ENCODE measurements at places on chromosomes 2 and 18.

DNA sequence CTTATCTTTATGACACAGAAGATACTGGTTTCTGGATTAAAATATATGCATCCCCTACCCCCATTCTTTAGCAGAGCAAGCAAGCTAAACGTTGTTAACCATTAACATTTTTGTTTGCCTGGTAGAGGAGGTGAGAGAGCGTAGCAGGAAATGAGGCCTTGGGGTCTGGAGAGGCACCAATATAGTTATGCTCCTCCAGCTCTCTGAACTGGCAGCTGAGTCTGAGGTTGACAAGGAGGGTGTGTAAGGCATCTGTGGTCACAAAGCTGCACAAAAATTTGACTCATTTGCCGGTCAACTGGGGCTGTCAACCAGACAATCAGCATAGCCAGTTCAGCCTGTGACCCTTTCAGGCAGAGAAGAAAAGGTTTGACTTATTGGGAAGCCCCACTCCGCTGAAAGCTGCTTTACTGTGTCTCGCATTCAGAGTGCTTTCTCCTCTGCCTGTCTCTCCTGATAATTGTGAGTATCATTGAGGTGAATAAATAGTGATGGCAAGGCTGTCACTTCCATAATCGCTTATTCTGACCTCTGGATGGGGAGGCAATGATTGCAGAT is 647.5 kb upstream of the SETBP1 start:
- no peak for DNase-seq

- DNase-seq: no peak
Observed at GRCh38 chr2:59282374-59283057, 1041.4 kb upstream of the FANCL start.

DNA sequence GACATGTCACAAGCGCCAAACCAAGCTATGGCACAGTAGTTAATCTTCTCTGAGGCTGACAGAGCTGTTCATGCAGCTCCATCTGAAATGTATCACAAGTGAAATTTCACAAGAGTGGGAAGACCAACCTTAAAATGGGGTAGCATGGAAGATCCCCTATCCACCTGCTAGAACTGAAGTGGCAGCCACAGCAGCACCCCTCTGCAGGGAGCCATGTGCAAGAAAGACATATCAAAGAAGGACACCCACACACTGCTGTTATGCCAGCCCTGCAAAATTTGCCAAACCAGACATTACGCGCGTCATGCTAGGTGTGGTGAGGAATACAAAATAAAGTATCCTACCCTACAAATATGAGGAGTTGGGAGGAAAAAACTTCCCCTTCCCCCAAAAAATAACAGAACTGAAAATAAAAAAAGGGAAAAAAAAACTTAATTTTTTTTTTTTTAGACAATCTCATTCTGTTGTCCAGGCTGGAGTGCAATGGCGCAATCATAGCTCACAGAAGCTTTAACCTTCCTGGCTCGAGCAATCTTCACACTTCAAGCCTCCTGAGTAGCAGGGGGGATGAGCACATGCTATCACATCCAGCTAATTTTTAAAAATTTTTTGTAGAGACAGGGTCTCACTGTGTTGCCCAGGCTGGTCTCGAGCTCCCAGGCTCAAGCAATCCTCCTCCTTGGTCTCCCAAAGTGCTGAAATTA is 76.2 kb downstream of the STK39 start:
- DNase-seq: no peak

- DNase-seq: peak; percentile 32
Observed at GRCh38 chr2:239457586-239458445, 57.0 kb upstream of the HDAC4 start.

- no peak for DNase-seq
Observed at GRCh38 chr2:47160211-47160610, 5.1 kb upstream of the STPG4 start.

GRCh38 chr2:175903384-175903936 is 98.6 kb downstream of the LNPK start:
- DNase-seq: no peak

GRCh38 chr2:205484764-205485163 is 197.5 kb upstream of the NRP2 start:
- DNase-seq: no peak

DNA sequence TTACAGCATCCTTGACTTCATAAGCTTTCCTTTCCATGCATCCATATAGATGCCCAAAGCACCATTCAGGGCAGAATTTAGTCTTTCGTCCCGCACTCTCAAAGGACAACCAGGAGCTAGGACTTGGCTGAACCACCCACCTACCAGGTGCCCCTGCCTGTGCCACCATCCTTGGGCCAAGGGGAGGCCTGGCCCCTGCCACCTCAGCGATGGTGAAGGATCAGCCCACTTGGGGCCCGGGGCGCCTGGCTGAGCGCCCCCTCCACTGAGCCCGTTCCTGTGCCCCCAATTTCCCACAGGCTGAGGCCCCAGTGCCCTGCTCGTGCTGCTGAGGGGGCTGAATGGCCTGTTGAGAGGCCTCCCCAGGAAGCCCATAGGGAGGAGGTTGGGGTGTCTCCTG is 33.3 kb upstream of the ALPP start:
- no peak for DNase-seq

- no peak for DNase-seq
Observed at GRCh38 chr2:151862700-151863099, 34.5 kb upstream of the ARL5A start.
